Femur (tissue), 1 donor: ENCODE measurements at places on chromosomes 5 and 9.

GRCh38 chr5:4901924-4902323 lies 238.2 kb upstream of the ADAMTS16 start:
- no peak for DNase-seq

DNA sequence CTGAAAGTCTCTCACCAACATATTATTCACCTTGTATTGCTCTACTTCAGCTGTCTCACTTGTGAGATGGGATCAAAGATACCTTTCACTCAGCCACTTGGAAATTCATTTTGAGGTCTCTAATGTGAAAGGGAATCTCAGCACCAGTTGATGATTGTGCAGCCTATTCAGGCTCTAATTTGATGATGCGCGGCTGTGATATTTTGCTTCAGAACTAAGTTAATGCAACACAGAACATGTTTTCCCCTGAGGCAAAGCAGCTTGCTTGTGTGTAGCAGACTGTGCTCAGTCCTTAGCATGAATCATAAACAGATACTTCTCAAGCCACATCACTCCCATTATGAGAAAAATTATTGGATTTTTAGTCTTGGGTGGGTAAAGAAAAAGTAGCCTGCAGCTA lies 378.8 kb downstream of the OSTF1 start:
- no peak for DNase-seq

DNA sequence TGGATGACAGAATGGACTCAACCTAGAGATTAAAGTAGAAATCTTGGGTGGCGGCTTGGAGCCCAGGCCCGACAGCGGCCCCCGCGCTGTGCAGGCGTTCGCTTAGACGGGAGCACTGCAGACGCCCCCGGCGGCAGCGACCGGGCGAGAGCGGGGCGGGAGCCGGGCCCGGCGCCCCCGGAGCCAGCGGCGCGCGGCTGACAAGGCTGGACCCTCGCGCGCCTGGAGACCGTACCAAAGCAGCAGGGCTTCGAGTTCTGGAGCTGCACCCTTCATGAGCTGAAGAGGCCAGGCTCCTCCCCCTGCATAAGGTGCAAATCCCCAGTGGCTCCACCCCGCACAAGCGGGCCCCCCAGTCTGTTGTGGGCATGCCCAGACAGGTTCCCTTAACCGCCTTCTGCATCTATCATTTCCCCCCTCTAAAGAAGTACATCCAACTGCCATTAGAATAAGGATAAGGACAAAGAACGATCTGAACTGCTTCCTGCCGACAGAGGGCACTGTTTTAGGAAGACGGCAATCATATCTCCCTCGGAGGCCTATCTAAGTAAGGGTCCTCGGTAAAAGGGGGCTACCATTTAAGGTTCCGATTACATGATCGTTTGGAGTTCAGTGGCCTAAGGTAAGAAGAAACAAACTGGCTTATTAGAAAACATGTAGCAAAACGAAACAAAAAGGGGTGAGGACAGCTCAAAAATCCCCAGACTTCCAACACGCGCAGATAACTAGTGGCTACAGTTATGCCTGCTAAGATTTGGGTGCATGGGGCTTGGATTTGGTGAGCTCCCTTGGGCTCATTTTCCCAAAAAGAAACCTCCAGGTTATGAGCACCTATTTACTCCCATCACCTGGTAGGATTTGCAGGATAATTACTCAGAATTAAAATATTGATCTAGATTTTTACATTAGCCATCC lies 66.3 kb downstream of the RGMB start:
- DNase-seq: no peak

GRCh38 chr9:26392639-26393038 lies 500.0 kb downstream of the CAAP1 start:
- no peak for DNase-seq

DNA sequence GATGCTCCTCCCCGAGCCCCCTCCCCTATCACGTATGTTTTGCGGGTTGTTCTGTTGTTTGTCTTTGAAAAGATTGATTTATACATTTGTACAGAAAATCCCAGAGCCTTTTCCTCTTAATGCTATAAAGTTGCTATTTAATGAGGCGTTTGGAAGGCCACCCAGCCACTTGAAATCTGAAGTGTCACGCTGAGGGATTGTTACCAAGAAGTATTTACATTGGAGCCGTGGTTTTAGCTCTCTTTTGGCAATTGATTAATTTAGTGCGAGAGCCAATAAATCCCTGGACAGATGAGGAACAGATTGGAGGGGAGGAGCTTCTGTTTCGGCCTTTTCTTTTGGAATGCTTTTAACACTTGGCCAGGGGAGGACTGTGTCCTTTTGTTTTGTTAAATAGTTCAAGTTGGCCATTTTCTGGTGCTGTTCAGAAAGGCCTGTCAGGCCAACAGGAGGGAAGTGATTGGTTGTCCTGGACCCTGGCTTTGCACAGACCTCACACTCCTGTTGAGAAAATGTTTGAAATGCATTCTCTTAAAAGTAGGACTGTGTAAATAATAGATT lies 250.2 kb downstream of the PDZD2 start:
- peak; percentile 24 for DNase-seq

- no peak for DNase-seq
Observed at GRCh38 chr5:178288401-178289368, 56.1 kb upstream of the PHYKPL start.

DNA sequence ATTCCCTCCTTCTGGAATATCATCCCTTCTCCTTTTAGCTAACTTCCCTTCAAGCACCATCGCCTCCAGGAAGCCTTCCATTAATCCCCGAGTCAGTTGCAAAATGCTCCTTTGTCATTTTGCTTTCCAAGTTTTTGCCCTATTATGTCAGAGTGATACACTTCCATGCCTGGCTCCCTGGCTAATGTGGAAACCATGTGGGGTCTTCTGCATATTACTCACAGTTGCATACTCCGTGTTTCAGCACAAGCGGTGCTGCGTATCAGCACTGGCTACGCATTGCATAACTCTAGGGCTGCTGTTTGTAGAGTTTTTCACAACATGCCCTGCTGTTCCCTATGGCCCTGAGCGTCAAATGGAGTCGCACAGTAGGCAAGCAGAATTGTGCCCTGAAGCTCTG lies 1.9 kb downstream of the TEX53 start:
- DNase-seq: no peak

GRCh38 chr5:55509796-55510522 lies 24.8 kb downstream of the PLPP1 start:
- no peak for DNase-seq

DNA sequence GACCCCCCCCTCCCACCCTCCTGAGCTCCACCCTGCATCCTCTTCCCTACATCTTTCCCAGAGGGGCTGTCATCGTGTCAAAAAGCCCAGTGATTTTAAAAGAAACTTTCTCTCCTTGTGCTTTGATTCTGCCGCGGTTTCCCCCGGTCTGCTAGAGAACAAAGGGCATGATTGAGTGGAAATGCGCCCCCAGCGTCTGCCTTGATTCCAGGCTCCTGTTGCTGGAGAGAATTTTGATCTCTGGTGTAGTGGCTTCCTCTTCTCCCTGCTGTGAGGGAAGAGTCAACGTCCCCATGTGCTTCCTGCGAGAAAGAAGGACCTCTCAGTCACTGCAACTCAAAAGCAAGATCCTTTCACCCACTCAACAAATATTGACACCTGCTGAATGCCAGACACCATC lies 61.9 kb upstream of the RAPGEF1 start:
- DNase-seq: no peak

- DNase-seq: no peak
Observed at GRCh38 chr9:17816431-17817027, 237.7 kb downstream of the SH3GL2 start.

DNA sequence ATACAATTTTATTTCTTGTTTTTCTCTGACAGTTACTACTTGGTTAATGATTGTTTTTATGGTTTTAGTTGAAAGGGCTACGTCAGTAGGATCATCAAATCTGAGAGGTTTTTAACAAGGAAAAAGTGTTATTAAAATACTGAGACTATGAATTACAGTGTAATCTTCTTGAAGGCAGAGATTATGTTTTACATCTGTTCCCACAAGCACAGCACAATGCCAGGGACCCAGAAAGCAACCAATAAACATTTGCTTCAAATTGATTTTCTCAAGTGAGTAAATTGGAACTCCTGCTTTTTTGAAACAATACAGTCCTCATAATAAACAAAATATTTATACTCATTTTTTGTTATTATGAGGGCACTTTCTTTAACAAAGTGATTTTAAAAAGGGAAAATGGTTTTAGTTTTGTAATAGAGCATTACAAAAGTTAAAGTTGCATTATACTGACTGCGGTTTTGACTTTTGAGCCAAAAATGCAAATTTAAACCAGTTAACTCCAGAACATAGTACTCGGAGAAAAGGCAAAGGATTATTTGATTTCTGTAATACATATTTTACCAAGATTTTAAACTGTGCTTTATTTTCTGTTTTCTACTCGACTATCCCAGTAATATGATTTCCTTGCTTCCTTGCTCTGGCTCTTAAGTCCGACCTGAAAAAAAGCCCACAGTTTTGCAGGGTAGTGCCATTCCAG lies 176.9 kb downstream of the GDNF start:
- no peak for DNase-seq

DNA sequence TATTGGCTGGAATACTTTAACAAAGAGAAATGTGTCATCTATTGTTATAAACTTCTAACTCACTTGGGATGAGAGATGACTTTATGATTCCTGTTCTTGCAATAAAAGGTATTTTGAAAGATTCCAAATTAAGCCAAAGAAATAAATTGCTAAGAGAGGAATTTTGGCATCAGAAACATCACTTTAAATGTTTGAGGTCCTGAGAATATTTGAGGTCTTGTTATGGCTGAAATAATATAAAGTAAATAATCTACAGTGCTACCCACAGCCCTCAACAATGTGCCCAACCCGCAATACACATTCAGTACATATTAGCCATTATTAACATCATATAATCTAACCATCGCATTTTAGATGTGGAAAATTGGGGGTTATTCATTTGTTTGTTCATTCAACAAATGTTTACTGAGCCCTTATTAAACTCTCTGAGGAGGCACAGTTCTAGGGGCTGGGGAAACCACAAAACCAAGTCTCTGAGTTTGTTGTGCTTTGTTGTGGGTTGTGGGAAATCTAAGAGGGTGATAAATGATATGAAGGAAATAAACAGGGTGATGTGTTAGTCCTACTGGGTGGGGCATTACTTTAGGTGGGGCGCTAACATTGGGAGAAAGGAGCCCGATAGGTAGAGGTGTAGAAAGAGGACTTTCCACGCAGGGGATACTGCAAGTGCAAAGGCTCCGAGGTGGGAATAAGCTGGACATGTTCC lies 135.2 kb upstream of the CLINT1 start:
- DNase-seq: no peak

DNA sequence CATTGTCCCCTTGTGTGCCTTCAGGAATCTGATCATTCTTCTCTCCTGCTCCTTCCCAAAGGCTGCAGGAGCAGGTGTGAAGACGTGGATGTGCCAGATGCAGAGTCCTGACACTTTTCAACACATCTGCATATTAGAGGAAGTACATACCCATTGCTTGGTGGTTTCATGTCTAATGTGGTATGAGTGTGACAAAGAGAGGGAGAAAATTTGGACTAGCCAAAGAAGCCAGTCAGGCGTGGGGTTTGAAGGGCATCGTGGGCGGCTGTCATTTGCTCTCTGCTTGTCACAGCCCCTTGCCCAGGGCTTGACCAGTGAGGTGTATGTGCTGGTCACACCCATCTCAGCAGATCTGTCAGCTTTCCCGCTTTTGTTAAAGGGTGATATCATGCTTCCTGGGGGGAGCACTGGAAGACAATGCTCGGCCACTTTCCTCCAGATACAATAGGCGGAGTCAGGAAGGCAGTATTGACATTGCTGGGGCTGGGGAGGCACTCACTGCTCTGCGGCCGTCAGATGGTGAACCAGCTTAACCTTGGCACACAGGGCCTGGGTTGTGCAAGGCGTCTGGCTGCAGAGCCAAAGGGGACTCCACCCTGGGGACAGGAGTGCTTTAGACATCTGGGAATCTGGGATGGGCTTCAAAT lies 8.6 kb downstream of the TEK start:
- peak; percentile 36 for DNase-seq

GRCh38 chr5:40480392-40480791 lies 199.3 kb upstream of the PTGER4 start:
- no peak for DNase-seq

DNA sequence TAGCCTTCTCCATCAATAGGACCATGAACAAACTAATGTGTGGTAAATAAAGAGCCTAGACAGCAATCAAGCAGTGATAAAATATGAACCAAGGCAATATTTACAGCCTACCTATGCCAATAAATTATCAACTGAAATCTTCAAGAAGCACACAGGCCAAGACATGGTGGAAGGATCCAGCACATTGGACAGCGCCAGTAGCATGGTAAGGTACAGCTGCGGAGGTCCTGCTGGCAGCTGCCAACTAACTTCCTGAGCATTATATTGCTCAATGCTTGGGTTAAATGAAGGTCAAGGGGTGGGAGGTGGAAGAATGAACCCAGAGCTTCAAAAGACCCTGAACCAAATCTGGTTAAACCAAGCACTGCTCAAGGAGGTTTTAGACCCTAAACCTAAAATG lies 16.5 kb upstream of the SPDL1 start:
- DNase-seq: peak; percentile 23

- no peak for DNase-seq
Observed at GRCh38 chr5:61472172-61472958, 140.3 kb downstream of the ZSWIM6 start.

- no peak for DNase-seq
Observed at GRCh38 chr9:38350529-38350928, 42.0 kb upstream of the ALDH1B1 start.

GRCh38 chr9:4839470-4839912 lies 46.7 kb downstream of the RCL1 start:
- DNase-seq: no peak

DNA sequence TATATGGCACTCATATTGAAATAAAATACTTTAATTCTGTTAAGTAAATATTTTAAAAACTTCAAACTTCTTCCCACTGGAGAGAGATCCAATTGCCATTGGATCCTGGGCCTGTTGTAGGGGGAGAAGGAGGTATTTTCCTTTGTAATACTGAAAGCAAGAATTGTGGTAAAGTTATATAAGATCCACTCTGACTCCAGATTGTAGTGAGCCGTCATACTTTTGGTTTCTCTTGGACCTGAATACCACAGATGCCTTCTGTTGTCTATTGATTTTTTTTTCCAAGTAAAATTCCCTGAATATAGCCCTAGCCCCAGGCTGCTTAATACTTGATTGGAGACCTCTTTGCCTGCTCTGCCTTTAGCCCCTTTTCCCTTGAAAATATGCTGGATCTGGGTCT lies 86.9 kb downstream of the ATG10 start:
- DNase-seq: no peak

DNA sequence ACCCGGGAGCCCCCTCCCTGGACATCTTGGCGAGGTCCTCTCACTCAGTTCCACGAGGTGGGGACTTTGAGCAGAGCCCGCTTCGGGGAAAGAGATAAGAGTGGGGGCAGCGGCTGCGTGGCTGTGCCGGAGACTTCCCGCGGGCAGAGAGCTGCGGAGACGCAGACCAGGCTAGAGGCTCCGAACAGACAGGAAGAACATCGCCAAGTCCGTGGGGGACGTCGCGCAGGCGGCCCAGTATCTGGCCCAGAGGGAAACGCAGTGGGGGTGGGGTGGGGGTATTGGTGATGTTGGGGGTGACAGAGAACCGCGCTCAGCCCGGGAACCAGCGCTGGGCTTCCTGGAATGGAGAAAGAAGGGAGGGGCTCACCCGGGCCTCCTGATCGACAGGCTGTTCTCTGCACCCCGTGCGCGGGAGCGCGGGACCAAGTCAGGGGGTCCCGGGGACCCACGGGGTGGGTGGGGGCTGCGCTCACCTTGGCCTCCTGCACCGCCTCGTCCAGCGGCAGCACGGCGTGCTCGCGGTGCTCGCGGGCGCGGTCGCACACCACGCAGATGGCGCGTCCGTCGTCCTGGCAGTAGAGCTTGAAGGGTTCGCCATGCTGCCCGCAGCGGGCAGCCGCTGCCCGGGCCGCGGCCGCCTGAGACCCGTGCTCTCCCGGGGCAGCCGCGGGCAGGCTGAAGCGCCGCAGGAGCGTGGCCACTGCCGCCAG lies 727 bp downstream of the TRIM7 start:
- peak; percentile 55 for DNase-seq
